ENCODE measurements at places on chromosomes 3 and 15.

GRCh38 chr15:61521953-61522352 is 292.9 kb upstream of the RORA start:
- no peak for DNase-seq

DNA sequence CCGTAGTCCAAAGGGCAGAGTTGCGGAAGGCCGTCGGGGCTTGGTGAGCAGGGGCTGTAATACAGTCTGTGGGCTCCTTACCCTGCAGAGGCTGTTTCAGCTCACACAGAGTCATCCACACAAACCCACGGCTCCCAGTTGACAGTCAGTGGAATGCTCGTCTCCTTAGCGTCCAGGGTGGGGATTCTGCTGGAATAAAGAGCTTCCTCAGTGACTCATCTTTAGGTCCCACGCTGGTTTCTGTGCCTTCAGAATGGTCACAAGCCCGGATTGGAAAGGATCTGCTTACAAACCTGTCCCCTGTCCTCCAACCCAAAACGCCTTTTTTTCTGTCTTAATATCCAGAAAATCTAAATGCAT is 201.3 kb upstream of the TPM1 start:
- no peak for DNase-seq

DNA sequence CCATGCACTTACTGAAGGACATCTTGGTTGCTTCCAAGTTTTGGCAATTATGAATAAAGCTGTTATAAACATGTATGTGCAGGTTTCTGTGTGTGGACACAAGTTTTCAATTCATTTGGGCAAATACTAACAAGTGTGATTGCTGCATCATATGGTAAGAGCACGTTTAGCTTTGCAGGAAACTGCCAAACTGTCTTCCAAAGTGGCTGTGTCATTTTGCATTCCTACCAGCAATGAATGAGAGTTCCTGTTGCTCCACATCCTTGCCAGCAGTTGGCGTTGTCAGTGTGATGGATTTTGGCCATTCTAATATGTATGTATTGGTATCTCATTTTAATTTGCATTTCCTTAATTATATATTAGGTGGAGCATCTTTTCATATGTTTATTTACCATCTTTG is 280.1 kb downstream of the SV2B start:
- DNase-seq, result no peak

GRCh38 chr3:62103531-62103930 is 269.8 kb downstream of the FEZF2 start:
- no peak for DNase-seq

DNA sequence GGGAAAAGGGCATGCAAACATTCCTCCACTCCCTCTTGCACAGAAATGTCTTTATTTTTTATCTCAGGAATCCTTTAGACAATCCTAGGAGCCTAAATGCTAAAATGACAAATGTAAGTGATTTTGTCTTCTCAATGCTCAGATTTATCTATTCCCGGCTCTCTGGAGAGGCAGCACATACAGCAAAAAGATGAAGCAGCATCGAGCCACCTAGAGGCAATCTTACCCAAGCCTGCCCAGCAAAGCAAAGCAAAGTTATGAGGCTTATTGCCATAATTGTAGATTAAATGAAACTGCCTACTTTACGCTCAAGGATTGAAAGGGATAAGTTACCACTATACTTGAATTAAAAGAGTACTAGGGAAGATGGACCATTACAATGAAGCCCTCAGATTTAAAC is 750.4 kb upstream of the NR2F2 start:
- no peak for DNase-seq

DNA sequence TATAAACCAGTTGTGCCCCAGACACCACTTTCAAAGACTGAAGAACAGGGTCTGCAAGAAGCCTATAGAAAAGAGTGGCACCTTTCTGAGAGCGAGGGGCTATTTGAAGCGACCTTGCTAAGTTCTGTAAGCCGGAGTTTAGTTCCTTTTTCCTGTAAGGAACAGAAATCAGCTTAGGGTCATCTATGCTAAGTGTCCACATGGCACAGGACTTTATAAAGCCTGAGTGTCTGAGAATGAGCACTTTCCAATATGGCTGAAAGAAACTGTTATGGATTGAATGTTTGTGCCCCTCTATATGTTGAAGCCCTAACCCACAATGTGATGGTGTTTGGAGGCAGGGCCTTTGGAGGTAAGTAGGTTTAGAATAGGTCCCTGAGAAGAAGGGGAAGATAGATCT is 4.0 kb upstream of the A4GNT start:
- DNase-seq, result no peak

DNA sequence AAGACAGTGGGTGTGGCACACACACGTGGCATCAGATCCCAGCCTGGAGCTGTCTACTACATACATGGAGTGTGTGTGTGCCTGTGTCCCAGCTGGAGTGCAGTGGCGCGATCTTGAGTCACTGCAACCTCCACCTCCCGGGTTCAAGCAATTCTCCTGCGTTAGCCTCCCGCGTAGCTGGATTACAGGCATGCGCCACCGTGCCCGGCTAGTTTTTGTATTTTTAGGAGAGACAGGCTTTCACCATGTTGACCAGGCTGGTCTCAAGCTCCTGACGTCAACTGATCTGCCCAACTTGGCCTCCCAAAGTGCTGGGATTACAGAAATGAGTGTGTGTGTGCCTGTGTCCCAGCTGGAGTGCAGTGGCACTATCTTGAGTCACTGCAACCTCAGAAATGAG is 108.8 kb downstream of the IL12A start:
- DNase-seq, result no peak

- DNase-seq, result no peak
These were observed 1.2 kb upstream of the ANP32A start for GRCh38 chr15:68821841-68822381.

DNA sequence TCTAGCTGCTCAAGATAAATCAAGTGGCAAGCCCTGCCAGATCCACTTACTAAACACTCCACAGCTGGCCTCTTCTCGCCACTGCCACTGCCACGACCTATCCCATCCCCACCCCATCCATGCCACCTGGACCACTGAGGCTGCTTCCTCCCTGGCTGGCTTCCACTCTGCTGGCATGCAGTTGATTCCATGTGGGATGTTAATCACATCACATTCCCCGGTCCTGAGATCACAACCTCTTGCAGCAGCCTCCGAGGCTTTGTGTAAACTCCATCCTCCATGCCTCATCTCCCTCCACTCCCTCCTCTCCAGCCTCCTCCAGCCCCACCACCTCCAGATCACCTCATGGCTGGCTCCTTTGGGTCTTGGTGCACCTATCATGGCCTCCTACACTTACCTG is 7.7 kb downstream of the NCKIPSD start:
- no peak for DNase-seq

DNA sequence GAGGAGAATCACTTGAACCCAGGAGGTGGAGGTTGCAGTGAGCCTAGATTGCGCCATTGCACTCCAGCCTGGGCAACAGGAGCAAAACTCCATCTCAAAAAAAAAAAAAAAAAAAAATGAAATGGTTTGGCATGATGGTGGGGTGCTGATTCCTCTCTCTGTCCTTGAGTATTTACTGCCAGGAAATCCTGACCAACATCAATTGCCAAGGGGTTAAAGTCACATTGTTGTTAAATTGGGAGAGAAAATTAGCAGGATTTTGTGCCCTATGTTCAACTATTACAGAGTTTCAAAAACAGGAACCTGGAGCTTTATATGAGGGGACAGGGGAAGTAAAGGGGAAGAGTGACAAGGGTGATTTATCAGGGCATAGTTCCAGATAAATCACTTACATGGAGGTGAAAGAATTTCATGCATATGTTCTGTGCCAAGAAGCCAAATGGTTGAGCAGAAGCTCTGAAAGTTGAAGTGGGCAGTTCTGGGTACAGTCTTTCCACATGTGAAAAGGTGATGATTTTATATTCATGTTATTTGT is 70.5 kb upstream of the TSEN2 start:
- DNase-seq, result no peak

GRCh38 chr15:99114511-99115299 is 9.8 kb downstream of the SYNM start:
- no peak for DNase-seq

GRCh38 chr3:65265942-65266590 is 578.3 kb upstream of the ADAMTS9 start:
- no peak for DNase-seq

GRCh38 chr15:101168898-101169494 is 82.9 kb downstream of the CHSY1 start:
- DNase-seq, result no peak

- no peak for DNase-seq
These were observed 49.0 kb downstream of the MEF2A start for GRCh38 chr15:99614749-99615288.

DNA sequence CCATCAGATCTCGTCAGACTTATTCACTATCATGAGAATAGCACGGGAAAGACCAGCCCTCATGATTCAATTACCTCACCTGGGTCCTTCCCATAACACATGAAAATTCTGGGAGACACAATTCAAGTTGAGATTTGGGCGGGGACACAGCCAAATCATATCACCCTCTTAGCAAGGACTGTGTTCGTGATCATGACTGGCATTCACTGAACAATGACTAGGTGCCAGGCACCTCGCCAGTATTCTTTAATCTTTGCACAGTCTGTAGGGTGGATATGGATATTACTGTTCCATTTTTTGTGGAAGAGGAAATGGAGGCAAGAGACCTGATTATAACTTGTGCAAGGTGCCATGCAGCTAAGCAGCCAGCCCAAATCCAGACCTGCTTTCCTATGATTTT is 77.5 kb downstream of the IGF1R start:
- DNase-seq, result no peak

DNA sequence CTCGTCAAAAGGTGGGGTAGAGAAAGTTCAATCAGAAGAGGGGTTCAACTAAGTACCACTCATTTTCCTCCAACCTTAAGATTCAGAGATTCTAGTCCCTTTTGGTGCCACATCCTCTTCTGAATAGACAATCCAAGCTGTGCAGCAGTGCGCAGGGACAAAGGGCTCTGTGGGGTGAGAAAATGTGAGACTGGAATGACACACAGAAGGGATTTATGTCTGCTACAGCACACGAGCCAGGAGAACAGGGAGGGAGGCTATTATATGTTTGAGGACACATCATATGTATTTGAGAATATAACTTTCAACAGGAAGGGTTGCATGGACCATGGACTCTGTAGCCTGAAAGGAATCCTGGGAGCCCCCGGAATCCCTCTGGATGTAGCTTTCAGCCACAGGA is 33.0 kb downstream of the LSM3 start:
- DNase-seq, result no peak

- DNase-seq, result no peak
These were observed 1351.5 kb downstream of the ZPLD1 start for GRCh38 chr3:103786296-103786695.

GRCh38 chr3:71358243-71358642 is 225.3 kb downstream of the FOXP1 start:
- DNase-seq, result no peak

DNA sequence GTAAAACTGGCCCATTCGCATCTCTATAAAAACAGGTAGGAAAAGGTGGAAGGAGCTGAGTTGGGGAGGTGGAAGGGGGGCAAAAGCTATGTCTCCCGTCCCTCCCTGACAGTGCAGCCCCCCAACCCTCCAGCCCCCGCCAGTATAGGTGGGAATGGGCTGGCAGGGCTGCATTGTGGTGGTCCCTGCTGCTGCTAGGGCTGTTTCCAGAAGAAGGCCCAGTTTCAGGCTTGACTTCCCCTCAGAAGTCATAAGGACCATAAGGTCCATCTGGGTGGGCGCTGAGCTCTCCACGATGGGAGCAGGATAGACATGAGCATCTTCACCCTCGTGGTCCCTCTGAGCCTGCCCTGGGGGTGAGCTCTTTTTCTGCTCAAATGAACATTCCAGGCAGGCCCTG is 44.2 kb downstream of the APBA2 start:
- no peak for DNase-seq

DNA sequence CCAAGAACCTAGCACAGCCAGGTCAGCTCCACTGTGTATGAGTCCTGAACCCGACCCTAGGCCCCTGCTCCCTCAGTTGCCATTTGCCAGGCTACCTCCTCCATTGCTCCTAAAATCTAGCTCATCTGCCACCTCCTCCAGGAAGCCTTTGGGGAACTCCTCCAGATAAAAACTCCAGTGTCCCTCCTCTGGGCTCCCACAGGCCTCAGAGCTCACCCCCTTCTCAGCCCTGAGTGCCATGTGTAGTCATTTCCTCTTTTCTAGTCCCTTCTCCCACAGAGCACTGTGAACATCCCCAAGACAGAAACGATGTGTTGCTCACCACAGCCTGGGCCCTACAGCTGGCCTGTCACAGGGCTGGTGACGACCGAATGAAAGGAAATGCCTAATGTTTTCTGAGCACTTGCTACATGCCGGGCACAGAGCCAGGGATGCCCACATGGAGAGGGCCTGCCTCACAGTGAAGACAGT is 61.0 kb downstream of the IQSEC1 start:
- DNase-seq, result no peak

GRCh38 chr3:57434041-57434440 is 110.1 kb downstream of the DNAH12 start:
- no peak for DNase-seq

DNA sequence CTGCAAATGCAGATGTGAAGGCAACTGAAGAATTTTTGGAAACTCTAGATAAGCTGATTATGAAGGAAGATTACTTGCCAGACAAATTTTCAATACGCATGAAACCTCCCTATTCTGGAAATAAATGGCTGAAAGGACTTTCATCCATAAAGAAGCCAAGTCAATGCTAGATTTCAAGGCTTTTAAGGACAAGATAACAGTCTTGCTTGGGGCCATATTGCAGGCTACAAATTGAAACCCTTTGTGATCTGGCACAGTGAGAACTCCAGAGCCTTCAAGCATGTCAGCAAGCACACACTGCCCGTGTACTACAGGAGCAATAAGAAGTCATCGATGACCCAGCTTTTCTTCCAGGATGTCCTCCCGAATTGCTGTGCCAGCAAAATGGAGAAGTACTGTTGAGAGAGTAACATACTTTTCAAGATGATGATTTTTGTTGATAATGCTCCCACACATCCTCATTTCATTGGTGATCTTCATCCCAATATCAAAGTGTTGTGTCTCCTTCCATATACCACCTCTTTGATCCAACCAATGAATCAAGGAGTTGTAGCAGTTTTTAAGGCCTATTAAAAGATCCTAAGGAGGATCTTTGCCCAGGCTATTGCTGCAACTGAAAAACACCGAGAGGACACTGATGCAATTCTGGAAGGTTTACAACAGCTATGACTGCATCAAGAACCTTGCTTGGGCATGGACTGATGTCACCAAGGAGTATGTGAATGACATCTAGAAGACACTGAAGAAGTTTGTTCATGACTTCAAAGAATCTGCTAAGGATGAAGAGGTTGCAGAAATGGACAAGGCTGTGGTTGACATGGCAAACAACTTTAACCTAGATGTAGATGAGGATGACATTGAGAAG is 20.3 kb downstream of the CALML4 start:
- no peak for DNase-seq

DNA sequence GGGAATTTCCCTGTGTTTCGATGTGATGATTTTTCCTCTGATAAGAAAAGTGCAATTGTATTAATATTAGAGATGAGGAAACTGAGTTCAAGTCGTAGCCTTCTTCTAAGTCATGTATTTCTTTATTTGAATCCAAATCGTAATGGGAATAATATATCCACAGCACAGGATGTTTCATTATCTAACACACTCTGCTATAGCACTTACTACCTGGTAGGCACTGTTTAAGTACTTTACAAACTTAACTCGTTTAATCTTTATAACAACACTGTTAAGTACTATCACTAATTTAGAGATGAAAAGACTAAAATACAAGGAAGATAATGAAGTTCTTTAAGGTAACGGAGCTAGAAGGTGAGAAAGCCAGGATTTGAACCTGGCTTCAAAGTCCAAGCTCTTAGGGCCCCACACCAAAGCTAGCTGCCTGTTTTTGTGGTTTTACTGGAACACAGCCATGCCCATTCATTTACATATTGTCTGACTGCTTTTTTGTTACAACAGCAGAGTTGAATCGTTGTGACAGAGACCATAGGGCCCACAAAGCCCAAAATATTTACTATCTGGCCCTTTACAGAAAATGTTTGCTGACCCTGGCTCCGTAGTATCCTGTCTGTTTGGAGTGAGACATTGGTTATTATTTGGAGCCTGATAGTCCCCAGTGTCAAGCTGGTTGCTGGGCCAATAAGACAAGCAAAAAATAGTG is 9.6 kb upstream of the ATP13A3 start:
- DNase-seq, result no peak

Measured in stimulated activated CD4-positive, alpha-beta T cell treated with anti-CD3 and anti-CD28 coated beads, TNF-alpha, amount 100 ng/mL, for 1 hour (primary cell).